ENCODE measurements at places on chromosomes 2 and 18.

- DNase-seq = peak; percentile 88
These were observed 41.8 kb upstream of the ATG16L1 start for GRCh38 chr2:233209533-233210171.

DNA sequence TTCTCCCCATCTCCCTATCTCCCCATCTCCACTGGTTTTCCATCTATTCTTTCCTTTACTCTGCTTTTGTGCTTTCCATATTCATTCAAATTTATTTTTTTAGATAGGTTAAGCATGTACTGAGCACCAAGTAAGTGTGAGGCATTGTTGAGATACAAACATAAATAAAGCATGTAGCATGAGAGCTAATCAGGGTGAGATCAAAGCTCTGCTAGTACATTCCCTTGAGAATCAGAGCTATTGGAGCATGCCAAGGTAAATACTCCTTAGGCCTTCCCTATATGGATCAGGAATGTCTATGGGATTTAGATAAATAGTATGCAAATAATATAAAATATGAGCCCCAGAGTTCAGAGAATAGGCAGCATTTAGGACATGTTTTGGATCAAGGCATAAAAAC, 25.3 kb downstream of the BABAM2 start:
- no peak for DNase-seq

GRCh38 chr18:25759111-25759510, 331.3 kb downstream of the SS18 start:
- DNase-seq = no peak

DNA sequence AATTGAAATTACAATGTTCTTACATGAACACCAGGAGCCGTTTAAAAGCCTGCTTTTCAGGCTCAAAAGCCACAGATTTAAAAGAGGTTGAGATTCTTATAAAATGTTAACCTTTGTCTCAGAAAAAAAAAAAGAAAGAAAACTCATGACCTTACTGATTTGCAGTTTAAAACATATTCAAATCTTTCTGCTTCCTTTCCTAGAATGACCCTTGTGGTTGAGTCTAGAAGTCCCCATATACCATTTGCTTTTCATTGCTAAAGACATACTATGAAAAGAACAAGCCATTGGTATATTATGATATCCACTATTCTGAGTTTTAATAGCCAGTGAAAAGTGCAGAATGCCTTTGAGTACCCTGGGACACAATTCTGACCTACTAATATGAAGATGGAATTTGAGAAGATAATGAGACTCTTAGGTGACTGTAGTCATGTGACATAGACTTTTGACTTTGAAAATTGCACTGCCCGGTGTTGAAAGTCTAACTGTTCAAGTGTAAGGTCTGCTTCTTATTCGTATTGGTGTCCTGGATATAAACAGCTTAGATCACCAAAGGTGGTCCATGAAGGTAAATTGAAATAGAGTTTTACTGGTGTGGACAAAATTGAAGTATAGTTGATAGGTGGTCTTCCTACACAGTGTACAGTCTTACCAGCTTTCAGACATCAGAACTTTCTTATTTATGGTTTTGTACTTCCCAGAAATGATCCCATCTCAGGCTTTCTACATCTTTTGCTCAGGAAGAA, 117.0 kb downstream of the DOCK10 start:
- DNase-seq = no peak

DNA sequence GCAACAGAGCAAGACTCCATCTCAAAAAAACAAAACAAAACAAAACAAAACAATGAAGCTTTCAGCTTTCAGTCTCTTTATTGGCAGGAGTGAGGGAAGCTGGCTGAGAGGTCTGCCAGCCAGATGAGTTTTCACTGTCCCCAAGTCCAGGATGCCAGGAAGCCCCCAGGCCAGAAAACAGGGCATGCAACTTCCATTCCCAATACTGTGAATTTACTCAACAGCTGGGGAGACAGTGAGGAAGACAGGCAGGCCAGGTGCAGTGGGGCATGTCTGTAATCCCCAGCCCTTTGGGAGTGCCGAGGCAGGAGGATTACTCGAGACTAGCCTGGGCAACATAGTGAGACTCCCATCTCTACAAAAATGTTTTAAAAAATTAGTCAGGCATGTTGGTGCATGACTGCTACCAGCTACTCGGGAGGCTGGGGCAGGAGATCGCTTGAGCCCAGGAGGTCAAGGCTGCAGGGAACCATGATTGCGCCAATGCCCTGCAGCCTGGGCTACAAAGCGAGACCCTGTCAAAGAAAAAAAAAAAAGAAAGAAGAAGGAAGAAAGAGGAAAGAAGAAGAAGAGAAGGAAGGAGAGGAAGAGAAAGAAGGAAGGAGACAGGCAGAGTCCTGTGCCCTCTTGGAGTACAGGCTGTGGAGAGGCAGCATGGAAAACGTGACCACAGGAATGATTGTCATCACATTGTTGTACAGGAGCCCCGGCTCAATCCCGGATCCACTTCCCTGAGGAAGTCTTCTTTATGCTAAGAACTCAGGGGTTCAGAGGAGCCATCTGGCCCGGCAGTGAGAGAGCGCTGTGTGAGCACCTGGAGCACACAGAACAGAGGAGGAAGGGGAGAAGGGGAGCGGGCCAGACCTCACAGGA, 29.2 kb upstream of the POMC start:
- no peak for DNase-seq

- no peak for DNase-seq
These were observed 55.7 kb upstream of the PDE1A start for GRCh38 chr2:182482511-182482910.

All from MCF 10A (cell line).